ENCODE measurements at places on chromosomes 1 and 21. TPM values are rescaled to one million over a fixed set of nuclear protein-coding genes. Genes with fewer than 3 reads are reported as not detected.
A peak's percentile ranks its signal among the peaks of the same experiment; 100 is the strongest.

DNA sequence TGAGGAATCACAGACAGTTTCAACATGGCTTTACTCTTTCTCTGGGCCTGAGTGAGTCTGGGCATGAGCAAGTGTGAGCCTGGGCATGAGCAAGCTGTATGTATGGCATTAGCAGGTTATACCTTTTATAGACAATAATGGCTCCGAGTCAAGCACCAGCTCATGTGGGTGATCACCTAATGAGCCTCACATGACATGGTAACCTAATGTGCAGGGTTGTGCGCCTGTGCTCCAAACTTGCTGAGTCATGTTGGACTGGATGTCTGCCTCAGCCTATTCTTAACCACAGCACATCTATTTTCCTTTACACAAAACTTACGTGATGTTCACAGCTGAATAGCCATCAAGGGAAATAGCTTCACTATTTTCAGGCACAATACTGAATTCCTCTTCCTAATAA, 236.2 kb upstream of the NRIP1 start:
- DNase-seq, result no peak

- DNase-seq, result no peak
Observed at GRCh38 chr1:211920602-211921226, 90.2 kb upstream of the LPGAT1 start.

- no peak for DNase-seq
Observed at GRCh38 chr21:36015045-36015444, 45.3 kb downstream of the SETD4 start.

GRCh38 chr1:151520359-151520758, 9.2 kb downstream of the CGN start:
- no peak for DNase-seq

GRCh38 chr1:168636642-168637111, 60.3 kb downstream of the XCL1 start:
- no peak for DNase-seq

- peak; percentile 74 for DNase-seq
Observed at GRCh38 chr1:154779551-154780189, 90.4 kb downstream of the KCNN3 start.

DNA sequence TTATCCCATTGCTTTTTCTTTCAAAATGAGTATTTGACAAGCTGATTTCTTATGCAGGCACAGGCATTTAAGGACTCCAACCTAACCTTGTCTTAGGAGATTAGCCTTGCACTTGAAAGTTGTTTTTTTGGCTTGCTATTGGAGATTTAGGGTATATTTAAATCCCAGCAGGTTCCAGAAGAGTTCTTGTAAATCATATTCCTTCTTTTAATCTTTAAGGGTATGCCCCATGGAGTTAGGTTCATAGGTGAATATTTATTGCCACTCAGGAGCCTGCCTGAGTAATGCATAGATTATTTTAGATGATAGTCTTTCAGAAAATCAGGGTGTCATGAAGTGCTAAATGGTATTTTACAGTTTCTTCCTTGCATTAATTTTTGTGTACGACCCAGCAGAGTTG, 146.5 kb downstream of the PATJ start:
- DNase-seq, result no peak

- DNase-seq, result no peak
Observed at GRCh38 chr1:54791880-54792522, 9.1 kb downstream of the TTC22 start.

GRCh38 chr1:179195376-179195775, 34.1 kb downstream of the ABL2 start:
- no peak for DNase-seq

DNA sequence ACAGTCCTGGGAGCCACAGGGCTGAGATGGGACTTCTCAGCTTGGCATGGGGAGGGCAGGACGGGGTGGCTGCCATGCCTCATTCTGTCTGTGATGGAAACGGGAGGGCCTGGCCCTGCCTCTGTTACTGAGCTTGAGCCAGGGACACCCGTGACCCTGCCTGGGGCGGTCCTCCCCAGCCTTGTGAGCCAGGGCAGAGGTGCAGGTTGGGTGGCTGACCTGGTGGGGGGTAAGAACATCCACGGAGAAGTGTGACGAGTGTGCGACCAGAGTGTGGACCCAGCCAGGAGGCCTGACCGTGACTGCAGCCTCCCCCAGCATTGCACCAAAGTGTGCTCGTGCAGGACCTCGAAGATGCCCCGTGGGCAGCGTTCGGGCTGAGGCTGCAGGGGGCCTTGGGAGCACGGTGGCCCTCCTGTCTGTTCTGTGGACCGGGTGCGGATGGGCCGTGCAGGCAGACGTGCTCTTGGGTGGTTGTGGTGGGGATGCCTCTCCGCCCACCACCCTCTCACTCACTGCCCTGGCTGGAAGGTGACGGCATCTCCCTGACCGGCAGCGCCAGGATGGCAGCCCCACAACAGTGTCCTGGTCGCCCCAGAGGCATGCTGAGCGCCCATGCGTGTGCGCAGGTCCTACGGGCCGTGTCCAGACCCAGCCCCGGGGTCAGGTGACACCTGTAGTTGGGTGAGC, 45.4 kb downstream of the SKI start:
- DNase-seq, result no peak

- no peak for DNase-seq
Observed at GRCh38 chr1:61955261-61955660, 213.0 kb downstream of the PATJ start.

- DNase-seq, result no peak
Observed at GRCh38 chr21:41655259-41655658, 111.6 kb downstream of the RIPK4 start.

DNA sequence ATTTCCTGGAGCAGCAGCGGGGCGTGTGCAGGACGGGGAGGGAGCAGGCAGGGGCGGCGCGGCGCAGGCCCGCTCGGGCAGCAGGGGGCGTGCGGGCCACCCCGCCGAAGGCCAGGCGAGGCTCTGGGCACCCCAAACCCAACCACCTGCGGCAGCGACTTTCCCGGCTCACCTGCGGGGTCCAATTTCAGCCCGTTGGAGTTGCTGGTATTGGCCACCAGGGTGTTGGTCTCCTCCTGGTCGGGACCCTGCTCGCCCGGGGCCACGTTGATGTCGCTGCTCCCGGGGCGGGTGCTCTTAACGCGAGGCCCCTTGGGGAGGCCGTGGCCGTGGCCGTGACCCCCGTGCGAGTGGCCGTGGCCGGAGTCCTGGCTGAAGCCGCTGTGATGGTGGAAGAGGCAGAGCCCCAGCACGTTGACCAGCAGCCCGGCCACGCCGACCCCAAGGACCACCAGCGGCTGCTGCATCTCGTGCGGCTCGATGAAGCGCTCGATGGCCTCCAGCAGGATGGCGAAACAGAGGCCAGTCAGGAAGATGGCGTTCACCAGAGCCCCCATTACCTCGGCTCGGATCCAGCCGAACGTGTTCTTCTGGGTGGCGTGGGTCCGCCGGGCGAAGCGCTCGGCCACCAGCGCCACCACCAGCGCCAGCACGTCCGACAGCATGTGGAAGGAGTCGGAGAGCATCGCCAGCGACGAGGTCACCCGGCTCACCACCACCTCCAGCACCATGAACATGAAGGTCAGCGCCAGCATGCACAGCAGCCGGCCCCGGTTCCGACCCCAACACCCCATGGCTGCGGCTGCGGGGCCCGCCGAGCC, 932 bp downstream of the SLC30A1 start:
- peak; percentile 93 for DNase-seq

- no peak for DNase-seq
Observed at GRCh38 chr1:205991237-205991636, 12.0 kb downstream of the RAB7B start.

DNA sequence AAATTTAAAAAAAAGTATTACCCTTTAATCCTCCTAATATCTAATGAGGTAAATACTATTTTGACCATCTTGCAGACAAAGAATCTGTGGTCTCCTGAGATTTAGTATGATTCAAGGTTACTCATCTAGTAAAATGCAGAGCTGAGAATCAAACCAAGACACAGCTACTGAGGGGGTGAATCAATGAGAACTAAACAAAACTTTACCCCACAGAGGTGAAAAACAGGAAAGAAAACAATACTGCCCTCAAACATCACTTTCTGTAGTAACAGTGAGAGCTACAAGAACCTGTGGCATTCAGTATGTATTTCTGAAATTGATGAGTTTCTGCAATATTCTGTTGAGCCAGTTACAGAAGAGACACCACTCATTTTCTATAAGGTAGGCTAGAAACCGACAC, 85.1 kb downstream of the JAK1 start:
- DNase-seq, result no peak

- no peak for DNase-seq
Observed at GRCh38 chr1:21848524-21849174, 36.6 kb downstream of the LDLRAD2 start.

DNA sequence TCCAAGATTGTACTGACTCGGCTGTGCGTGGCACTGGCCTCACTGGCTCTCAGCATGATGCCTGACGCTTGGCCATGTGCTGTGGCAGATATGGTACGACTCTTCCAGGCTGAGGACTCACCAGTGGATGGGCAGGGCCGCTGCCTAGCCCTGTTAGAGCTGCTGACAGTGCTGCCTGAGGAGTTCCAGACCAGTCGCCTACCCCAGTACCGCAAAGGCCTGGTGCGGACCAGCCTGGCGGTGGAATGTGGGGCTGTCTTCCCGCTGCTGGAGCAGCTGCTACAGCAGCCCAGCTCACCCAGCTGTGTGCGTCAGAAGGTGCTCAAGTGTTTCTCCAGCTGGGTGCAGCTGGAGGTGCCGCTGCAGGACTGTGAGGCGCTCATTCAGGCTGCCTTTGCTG, 2.9 kb downstream of the IPO13 start:
- DNase-seq, result no peak

DNA sequence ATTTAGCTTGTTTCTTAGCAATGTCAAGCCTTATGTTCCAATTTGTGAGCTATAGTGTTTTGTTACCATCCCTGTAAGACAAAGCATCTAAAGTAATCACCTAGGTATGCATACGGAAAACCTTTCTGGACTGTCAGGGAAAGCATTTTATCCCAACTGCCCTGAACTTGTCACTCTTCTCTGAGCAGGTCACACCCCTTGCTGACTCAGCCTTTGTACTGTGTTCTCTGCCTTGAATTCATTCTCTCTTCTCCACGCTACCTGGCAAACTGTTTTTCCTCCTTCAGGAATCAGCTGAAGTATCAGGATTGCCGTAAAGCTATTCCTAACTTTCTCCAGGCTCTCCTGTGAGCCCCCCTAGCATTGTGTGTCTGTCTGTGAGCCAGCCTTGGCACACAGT, 54.2 kb downstream of the PBX1 start:
- DNase-seq, result no peak

DNA sequence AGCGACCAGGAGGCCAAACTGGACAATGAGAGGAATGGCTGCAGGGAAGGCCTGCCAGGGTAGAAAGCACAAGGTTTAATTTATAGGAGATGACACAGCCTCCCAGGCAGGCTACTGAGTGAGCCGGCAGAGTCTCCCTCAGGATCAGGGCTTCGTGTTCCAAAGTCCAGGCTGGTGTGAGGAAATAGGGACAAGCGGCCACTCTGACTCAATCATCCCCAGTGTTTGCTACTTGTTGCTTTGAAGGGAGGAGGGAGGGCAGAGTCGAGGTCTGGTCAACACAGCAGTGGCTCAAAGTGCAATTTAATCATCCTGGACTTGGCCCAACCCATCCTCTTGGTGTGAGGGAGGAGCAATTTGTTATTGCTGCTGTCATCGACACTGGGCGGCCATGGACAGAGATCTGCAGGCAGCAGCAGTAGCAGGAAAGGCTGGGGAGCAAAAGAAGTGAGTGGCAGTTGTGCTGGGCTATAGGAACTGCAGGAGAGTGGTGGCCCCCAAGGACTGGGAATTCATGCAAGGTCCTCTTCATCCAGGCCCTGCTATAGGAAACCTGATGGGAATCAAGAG, 27.5 kb downstream of the TBX15 start:
- DNase-seq, result no peak

The ANKRD34A gene
- 0.74 TPM for total RNA-seq

The TSEN15 gene
- 25.8 TPM for total RNA-seq

The KRTAP13-2 gene
- total RNA-seq, result not detected

The SPRR2F gene
- total RNA-seq, result not detected

The THEM5 gene
- not detected for total RNA-seq
